AG20443 (cell line): ENCODE measurements at places on chromosomes 12 and 14.

DNA sequence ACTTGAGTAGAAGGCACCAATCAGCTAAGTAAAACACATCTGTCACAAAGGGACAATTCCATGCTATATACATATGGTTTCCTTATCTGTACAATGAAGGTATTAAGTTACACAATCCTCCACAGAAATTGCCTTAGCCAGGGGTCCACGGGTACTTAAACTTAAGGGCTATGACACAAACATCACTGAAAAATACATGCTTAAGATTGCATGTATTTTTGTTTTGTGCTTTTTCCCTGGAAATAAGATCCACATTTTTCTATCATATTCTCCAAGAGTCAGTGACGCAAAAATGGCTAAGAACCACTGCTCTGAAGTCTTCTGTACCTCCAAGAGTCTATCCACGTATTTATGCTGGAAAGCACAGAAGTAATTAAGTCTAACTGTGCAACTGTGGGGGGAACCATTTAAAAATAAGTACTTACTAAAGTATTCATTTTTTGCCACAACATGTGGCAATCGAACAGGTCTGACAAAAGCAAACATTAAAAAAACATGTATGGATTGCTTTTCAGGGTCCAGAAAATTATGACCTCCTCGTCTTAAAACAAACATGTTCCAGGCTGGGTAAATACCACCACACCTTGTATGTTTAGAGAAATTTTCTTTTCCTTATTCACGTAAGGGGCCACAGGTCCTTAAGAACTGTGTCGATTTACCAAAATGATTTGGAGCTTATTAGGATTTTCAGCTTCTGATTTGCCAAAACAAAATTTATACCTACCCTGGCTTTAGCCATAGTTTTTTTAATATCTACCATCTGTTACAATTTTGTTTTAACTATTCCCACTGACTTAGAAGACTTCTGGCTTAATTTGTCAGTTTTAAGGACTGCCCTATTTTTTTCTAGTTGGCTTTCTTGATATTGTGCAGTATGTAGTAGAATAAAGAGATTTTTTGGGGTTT, 2.8 kb downstream of the SLC38A2 start:
- DNase-seq: no peak

- DNase-seq: no peak
Measured at GRCh38 chr14:62185078-62185477, 422.9 kb downstream of the SNAPC1 start.

GRCh38 chr12:69068448-69068847, 135.5 kb upstream of the CPM start:
- no peak for DNase-seq

DNA sequence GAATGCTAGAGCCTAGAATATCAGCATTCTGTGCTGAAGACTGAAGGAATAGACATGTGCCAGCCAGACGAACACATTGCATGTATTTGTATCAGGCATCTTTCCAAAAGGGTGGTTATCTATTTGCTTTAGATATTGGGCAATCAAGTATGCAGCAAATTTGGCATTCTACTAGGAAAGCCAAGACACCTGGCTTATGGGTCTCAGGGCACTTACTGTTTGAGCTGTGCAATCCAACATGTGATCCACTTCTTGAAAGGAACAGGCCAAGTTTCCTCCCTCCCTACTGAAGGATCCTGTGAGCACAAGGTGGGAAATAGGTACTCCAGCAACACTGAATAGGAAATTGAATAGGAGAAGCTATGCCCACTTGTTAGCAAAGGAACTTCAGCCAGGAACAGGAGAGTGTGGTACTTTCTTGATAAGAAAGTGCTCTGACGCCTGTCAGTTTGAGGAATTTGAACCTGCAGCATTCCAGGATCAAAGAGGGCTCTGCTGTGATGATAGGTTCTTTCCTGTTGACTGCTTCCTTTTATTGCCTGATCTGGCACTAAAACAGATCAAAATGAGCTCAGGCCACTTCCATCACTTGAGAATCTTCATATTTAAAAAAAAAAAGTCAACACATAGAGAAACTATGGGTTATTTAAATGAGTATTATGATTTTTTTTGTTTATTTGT, 20.6 kb downstream of the OR6S1 start:
- no peak for DNase-seq

DNA sequence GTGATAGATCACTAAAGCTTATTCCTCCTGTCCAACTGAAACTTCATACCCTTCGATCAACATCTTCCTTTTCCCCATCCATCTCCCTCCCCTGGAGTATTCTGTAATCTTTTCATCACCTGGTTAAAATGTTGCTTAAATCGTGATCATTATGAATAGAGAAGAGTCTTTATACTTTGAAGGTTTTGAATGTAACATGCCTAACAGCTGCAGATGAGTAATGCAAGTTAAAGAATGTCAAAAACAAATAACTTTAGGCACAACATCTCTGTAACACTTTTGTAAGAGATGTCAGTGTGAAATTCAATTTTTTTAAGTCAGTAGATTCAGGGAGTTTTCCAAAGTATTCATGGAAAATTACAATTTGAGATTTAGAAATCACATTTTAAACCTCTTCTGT, 25.0 kb downstream of the RXYLT1 start:
- DNase-seq: no peak

DNA sequence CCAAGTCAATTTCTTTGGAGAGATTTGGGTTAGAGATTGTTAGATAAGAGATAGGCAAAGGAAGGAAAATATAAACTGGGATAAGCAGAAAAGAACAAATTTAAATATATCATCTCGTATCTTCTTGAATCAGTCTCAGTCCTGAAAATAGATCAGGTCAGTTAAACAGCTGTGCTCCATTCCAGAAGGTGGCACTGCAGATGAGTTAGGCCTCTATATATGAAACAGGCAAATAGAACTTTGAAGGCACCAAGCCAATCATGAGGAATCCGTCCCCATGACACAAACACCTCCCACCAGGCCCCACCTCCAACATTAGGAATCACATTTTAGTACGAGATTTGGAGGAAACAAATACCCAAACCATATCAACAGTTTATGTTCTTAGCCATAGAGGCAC, 605.5 kb upstream of the USP15 start:
- DNase-seq: no peak

DNA sequence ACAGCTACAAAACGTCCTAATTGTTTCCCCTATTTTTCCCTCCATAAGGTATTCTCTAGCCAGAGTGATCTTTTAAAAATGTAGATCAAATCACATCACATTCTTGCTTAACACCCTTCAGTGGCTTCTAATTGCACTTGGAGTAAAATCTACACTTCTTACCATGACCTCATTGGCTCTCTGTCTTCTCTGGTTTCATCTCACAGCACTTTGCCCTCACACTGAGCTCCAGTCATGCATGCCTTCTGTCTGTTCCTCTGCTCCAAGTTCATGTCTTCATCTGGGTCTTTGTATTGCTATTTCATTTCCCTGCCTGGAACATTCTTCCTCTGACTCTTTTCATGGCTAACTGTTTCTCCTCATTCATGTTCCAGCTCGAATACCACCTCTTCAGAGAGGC, 220.4 kb upstream of the GARIN6 start:
- no peak for DNase-seq

- no peak for DNase-seq
Measured at GRCh38 chr14:35281341-35281740, 10.8 kb upstream of the PSMA6 start.

DNA sequence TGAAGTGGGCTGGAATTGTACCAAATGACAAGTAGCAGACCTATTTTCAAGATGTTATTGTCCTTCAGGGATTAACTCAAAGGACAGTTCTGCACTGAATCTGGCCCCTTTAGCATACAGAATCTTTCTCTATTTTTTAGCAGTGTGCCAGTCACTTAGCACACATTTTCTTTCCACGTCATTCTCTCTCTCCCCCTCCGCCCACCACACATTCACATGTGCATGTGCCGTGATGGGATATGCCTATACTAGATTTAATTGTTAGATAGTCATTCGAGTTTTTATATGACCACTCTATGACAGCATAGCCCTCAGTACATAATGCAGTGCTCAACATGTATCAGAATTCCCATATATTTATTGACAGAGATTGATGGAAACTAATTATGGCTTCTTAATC, 129.1 kb downstream of the KCNC2 start:
- no peak for DNase-seq

DNA sequence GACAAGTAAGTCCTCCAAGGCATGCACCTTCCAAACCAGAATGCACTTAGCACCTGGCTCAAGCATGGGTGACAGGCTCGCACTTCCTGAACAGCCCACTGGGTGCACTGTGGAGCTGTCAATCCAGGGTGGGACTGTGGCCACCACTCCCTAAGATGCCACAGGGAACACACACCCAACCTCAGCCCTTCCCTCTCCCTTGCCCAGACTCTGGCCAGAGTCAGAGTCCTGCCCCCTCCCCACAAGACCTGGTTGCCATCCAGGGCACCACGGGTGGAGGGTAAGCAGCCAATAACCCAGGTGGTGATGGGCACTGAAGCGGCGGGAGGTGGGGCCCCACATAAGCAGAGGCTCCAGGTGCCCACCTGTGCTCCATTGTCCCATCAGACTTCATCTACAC, 160.6 kb downstream of the MYRFL start:
- DNase-seq: no peak

DNA sequence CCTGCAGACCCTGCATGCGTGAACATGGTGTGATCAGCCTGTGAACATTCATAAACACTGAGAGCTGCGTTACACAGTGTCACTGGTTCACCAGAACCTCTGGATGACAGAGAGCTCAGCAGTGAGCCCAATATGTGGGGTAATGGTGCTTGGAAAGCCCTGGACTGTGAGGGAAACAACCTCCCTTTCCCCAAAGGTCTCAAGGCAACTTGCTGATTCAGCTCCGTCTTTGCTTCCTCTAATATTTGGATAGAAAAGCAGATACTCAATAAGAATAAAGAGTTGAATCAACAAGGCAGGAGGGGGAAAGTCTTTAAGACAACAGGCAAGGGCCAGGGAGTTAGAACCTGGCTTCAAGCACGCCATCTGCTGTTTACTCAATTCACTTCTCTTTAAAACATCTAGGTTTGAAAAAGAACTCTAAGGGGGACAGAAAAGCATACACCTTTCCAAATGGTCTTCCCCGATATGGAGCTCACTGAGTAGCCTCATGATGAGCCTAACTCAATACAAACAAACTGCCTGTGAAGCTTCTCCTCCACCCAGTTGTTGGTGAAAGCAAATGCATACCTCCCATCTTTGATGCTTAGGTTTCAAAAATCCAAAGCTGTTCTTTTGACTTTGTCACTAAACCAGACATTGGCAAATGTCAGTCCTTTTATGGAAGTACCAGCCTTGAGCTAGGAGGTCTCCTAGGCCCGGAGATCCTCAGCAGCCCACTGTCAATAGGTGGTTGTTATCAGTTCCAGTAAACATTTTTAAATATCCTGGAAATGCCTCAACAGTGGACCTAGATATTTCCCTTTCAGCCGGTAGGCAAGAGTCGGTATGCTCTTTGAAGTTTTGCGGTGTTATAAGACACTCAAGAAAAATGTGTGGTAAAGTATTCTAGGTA, 76.1 kb downstream of the SAMD4A start:
- no peak for DNase-seq

DNA sequence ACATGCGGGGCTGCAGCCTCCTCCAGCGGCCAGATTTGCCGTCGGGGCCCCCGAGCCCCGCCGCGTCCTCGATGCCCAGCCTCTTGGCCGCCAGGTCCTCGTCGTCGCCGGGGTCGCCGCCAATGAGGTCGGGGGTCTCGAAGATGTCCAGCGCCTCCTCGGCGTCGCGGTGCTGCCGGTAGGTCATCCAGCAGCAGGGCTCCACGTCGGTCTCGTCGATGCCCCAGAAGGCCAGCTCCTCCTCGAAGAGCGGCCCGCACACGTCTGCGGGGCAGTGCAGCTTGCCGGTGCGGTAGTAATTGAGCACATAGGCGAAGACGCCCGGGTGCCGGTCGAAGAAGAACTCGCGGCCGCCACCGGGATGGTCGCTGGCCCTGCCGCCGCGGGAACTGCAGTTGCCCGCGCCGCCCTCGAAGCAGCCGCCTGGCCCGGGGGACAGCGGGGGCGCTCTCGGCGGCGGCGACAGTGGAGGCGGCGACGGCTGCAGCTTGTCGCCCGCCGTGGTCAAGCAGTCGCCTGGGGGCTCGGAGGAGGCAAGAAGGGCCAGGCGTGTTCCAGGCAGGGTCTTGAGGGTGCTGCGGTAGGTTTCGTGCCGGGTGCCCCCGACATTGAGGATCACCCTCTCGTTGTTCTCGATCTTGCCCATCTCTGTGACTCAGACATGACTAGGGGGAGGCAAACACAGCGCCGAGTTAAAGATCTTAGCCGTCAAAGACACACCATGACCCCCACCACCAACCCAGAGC, 2.1 kb downstream of the KCNC2 start:
- DNase-seq: peak; percentile 6

DNA sequence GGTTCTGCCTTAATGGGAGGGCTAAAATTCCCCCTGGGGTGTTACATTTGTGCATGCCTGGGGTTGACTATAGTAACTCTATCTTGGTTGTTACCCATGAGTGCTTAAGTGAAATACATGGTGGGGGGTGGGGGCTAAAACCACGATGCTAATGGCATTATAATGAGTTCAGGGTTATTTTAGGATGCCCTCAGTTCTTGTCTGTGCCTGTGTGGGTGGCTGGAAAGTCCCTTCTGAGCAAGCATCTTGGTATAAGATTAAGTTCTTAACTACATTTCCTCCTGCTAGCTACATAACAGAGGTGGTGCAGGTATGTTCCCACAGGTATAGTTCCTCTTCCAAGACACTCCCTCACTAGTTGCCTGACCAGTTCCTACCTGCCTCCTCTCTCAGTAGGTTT, 822.3 kb downstream of the LRFN5 start:
- DNase-seq: no peak
